Stimulated activated CD4-positive, alpha-beta T cell treated with anti-CD3 and anti-CD28 coated beads, Interleukin-15, amount 100 ng/mL, for 1 hour (primary cell): ENCODE measurements at places on chromosomes 7 and 10.

GRCh38 chr7:91240376-91240941 lies 23.8 kb upstream of the FZD1 start:
- no peak for DNase-seq

GRCh38 chr7:117219485-117219884 lies 103.4 kb downstream of the WNT2 start:
- DNase-seq, result no peak

DNA sequence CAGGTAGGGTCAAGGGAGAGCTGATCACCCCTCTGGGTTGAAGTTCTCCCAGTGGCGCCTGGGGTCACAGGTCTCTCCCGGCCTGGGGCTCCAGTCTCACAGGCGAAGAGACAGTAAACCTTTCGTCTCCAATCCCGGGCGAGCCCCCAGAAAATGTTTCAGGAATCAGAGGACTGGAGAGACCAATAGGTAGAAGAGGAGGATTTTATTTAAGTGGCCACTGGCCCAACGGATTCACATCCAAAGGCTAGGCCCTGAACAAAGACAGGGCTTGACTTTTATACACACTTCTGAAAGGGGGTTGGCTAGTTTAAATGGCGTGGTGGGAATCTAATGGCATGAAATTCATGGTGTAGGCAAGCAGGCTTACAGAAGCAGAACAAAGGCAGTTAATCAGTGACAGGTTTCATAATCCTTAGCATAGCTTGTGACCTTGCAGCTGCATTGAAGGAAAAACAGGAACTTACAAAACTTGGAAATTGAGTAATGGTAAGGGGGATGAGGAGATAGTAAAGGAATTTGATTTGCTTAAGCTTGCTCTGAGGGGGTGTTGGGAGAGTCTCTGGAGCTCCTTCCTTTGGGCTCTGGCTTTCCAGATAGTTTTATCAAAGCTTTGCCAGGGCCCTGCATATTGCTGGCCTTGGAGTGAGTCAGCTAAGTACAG lies 105.5 kb downstream of the TRIM24 start:
- no peak for DNase-seq

GRCh38 chr7:156943091-156944041 lies 6.1 kb upstream of the NOM1 start:
- no peak for DNase-seq

DNA sequence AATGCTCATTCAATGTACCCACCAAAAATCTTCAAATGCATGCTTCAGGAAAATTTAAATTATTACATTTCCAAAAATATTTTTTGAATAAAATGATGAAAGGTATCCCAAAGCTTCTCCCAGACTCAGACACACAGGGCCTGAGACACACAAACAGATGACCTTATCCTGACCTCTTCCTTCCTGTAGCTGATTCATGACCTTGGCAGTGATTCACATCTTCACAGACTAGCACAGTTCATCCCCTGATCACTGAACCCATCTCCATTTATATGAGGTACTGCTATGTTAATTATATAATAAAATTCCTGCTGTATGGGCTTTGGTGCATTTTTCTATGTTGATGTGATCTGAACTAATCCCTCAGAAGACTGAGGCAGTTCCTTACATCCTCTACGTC lies 265.0 kb upstream of the GLI3 start:
- no peak for DNase-seq

- no peak for DNase-seq
Measured at GRCh38 chr7:87866089-87866488, 10.1 kb downstream of the SLC25A40 start.

DNA sequence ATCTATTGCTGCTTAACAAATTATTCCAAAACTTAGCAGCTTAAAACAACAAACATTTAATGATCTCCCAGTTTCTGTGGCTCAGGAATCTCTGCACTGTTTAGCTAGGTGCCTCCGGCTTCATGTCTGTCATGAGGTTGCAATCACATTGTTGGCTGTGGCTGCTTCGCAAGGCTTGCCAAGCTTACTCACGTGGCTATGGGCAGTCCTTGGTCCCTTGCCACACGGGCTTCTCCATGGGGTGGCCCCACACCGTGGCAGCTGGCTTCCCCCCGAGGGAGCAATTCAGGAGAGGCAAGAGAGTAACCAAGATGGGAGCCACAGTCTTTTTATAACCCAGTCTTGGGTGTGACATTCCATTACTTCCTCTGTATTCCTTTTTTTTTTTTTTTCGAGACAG lies 67.4 kb downstream of the NEURL1 start:
- no peak for DNase-seq

GRCh38 chr10:110216240-110216639 lies 8.8 kb downstream of the MXI1 start:
- DNase-seq, result no peak

- no peak for DNase-seq
Measured at GRCh38 chr10:128422190-128422589, 296.0 kb upstream of the MKI67 start.

- DNase-seq, result no peak
Measured at GRCh38 chr10:77609781-77610272, 27.8 kb downstream of the KCNMA1 start.

DNA sequence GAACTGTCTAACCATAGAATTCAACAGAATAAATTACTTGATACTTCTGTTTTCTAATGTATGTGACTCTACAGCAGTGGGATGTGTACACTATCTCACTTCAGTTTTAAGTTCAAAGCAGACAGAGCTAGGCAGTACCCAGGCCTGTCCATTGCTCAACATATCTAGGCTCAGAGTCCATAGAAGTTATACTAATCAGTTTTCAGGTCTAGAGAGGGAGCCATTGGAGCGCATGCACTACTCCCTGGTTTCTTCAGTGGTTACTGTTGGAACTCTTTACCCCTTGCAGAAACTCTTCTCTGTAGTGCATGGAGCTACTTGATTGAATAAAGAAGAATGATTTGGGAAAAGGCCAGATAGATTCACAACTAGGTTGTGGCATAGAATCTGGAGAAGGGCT lies 4.4 kb downstream of the CD36 start:
- DNase-seq, result no peak

- DNase-seq, result no peak
Measured at GRCh38 chr7:65477326-65477725, 103.7 kb downstream of the ZNF92 start.

- DNase-seq, result peak; percentile 57
Measured at GRCh38 chr7:155380221-155380861, 77.6 kb upstream of the EN2 start.

DNA sequence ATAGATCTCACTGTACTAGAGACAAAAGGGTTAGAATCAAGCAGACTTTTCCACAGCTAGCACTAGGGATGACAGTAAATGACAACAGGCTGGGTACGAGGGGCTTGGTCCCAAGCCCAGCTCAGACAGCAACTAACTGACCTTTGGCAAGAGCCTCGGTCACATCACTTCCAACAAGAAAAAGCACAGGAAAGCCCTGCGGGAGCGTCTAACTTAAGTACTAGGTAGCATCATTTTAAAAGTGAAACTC lies 22.8 kb downstream of the CALML3 start:
- DNase-seq, result no peak

GRCh38 chr10:11162828-11163599 lies 145.3 kb downstream of the CELF2 start:
- peak; percentile 59 for DNase-seq
